A549 treated with Hydrocortisone at 1 μM for 4 hours (cell line): ENCODE measurements at places on chromosomes 1 and 21. TPM values are rescaled to one million over a fixed set of nuclear protein-coding genes. Genes with fewer than 3 reads are reported as not detected.

Gene PM20D1
- total RNA-seq = not detected in 5 replicates

Gene SLC9C2
- not detected in 5 replicates for total RNA-seq

Gene INTS3
- total RNA-seq = 18.7 to 21.0 TPM (median 20.5 TPM) in 5 replicates

Gene AIM2
- not detected in 5 replicates for total RNA-seq

Gene FCGR3A
- total RNA-seq = not detected in 5 replicates
